Stimulated activated CD4-positive, alpha-beta T cell treated with anti-CD3 and anti-CD28 coated beads, Interleukin-15, amount 100 ng/mL, for 1 hour (primary cell): ENCODE measurements at places on chromosomes 3 and 15.

DNA sequence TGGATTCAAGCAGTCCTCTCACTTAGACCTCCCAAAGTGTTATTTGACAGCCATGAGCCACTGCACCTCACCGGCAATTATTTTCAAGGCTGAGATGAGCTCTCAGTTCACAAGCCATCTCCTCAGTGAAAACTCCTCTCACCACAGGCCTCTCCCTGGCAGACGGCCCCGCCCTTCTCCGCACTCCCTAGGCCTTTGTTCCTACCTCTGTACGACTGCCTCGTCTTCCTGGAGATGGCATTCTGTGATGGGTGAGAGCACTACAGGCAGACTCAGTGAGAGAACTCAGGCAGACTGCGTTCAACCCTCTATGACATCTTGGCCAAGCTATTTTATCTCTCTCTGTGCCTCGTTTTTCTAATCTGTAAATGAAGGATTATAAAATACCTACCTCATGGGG is 67.0 kb upstream of the TPM1 start:
- DNase-seq, result no peak

DNA sequence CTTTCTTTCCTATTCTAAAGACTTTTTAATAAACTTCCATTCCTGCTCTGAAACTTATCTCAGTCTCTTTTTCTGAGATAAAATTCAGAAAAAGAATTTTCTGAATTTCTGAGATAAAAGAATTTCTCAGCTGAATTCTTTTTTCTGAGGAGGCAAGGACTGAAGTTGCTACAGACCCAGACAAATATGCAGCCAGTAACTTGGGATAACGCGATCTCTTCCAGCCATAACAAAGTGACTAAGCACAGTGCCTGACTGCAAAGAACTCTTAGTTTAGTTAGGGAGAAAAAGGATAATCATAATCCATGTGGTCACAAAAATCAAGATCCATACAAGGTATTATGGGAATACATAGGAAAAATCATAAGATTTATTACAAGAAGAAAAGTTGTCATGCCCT is 222.0 kb upstream of the GAP43 start:
- no peak for DNase-seq

- DNase-seq, result no peak
Measured at GRCh38 chr3:49300595-49300994, 23.6 kb upstream of the C3orf62 start.

GRCh38 chr3:71857956-71858355 is 73.0 kb upstream of the PROK2 start:
- no peak for DNase-seq

- no peak for DNase-seq
Measured at GRCh38 chr3:105629718-105630117, 239.1 kb downstream of the CBLB start.

DNA sequence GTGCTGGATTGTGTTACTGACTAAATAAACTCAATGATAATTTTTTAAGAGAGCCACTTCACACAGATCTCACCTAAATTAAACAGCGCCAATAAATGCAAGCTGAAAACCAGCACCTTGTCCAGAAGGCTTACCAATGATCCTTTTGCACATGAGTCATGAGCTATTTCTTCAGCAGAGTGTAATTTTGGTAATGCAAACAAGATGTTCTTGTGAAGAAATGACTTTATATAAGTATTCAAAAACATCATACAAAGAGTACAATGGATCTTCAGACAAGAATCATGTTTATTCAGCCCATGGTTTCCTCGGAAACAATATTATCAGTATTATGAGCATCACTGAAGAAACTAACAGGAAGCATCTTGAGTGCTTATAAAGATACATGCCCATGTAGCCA is 263.8 kb upstream of the UBE2E2 start:
- no peak for DNase-seq

DNA sequence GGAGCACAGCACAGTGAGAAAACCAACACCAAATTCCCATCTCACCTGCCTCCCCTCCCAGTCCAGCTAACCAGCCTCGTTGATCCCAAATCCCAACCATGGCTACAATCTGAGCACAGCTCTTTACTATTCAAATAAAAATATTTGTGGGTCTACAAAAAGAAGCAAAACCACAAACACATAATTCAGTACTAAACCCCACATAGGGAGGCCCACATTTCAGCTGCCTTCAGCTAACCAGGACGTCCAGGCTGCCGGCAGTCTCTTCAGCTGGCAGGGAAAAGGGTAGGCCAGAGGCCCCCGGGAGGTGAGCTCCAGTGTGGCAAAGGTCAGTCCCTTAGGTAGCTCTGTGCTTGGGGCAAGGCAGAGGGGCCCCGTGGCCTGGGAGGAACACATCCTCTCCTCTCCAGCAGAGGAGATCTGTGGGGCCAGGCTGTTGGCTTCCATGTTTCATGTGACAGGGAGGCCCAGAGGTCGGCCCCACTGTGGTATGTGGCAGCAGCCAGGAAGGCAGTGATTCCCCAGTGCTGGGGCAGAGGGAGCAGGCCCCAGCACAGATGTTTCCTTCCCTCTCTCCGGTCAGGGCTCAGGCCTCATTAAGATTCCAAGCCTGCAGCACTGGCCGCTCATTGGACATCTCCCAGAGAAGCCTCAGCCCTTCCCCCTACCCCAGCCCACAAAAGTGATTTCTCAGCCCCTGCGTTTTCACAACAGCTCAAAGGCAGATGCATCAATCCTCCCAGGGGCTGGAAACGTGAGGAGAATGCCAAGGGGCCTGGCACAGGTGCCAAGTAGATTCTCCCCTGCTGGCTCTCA is 381.4 kb downstream of the NTRK3 start:
- DNase-seq, result no peak

DNA sequence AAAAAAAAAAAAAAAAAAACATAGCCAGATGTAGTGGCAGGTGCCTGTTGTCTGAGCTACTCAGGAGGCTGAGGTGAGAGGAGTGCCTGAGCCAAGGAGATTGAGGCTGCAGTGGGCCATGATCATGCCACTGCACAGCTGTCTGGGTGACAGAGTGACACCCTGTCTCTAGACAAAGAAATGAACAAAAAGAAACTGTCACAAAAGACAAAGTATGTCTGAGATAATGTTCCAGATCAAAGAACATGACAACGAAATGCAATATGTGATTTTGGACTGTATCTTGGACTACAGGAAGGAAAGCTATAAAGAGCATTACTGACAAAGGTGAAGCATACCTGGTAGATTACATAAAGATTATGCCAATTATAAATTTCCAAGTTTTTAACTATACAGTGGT is 862.8 kb downstream of the ROBO2 start:
- DNase-seq, result no peak

DNA sequence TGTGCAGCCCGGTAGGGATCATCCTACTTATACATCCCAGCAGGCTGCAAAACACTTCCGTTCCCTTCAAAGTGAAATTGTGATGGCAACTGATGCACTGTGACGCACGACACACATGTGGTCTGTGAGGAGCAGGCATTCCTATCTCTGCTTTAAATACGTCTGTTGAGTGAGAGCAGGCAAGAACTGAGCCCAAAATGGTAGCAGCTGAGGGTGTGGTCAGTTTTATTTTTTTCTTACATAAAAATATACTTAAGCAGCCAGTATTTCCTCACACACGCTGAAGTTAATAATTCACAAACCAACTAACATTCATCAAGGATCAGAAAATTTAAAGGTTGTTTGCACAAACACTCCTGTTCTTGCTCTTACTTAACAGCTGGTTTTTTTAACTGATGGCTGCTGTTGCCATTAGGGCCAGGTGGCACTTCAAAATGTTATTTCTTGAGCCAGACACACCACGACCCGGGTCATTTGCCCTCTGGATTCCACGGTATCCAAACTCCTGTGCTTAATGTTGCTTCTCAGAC is 23.9 kb downstream of the LRIG1 start:
- no peak for DNase-seq

DNA sequence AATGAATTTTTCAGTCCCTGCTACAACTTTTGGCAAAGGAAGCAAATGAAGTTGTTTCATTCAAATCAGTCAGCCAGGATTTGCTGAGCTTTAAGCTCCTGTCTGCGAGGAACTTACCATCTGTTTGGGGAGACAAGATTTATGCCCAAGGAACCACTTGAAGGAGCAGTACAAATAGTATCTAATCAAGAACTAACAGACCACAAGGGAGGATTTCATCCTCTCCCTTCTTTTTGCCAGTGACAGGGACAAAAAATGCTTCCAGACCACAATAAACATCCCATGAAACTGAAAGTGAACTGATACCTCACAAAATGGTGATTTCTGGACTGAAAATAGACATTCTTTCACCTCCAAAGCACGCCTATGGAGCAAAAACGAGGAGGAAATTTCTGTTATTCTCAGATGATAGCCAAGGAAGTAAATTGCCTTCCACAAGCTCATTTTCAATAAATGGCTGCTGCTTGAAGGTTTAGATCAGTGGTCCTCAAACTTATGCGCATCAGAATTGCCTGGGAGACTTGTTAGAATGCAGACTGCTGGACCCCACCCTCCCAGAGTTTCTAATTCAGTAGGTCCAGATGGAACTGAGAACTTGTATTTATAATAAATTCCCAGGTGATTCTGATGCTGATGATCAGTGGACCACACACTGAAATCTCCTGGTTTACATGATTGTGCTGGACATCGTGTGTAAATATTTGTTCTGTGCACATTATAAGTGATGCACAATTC is 202.4 kb upstream of the GADL1 start:
- no peak for DNase-seq

- DNase-seq, result no peak
Measured at GRCh38 chr3:13081603-13082360, 8.6 kb upstream of the IQSEC1 start.
